Fibroblast of pulmonary artery (primary cell): ENCODE measurements at places on chromosomes 16 and 17.

- DNase-seq, result no peak
These were observed 109.9 kb downstream of the IRX5 start for GRCh38 chr16:55040366-55041086.

DNA sequence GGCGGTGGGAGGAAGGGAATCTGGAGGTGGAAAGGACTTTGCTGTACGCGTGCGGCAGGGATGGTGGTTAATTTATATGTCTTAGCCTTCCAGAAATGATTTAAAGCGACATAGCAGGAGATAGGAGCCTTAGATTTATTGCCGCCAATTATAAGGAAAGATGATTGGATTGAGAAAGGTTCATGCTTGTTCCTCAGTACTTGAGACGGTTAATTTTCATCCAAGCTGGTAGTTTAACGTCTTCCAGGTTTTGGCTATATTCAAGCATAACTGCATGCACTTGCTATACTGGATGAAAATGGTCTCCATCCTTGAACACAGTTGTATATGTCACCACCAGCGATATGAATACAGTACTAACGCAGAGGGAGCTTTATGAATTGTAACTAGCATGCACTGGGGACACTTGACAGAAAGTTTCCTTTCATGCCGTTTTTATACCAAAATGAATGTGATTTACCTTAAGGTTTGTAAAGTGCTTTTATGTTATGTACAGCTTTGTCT lies 610 bp upstream of the PEX12 start:
- DNase-seq, result no peak

GRCh38 chr16:75423723-75424104 lies 9.6 kb downstream of the CFDP1 start:
- DNase-seq, result no peak

- DNase-seq, result no peak
These were observed 44.4 kb upstream of the ARL4D start for GRCh38 chr17:43354371-43354770.

GRCh38 chr16:59385959-59386358 lies 651.8 kb upstream of the GOT2 start:
- DNase-seq, result peak; percentile 43

- DNase-seq, result no peak
These were observed 12.4 kb downstream of the NAT9 start for GRCh38 chr17:74763565-74764387.

GRCh38 chr17:44900894-44901293 lies 1.6 kb upstream of the EFTUD2 start:
- peak; percentile 97 for DNase-seq

- DNase-seq, result peak; percentile 23
These were observed 504 bp upstream of the GOSR1 start for GRCh38 chr17:30476726-30477082.

- DNase-seq, result no peak
These were observed 114.3 kb downstream of the NPIPB5 start for GRCh38 chr16:22624800-22625533.

- DNase-seq, result no peak
These were observed 50.9 kb downstream of the LDHD start for GRCh38 chr16:75065521-75066149.

DNA sequence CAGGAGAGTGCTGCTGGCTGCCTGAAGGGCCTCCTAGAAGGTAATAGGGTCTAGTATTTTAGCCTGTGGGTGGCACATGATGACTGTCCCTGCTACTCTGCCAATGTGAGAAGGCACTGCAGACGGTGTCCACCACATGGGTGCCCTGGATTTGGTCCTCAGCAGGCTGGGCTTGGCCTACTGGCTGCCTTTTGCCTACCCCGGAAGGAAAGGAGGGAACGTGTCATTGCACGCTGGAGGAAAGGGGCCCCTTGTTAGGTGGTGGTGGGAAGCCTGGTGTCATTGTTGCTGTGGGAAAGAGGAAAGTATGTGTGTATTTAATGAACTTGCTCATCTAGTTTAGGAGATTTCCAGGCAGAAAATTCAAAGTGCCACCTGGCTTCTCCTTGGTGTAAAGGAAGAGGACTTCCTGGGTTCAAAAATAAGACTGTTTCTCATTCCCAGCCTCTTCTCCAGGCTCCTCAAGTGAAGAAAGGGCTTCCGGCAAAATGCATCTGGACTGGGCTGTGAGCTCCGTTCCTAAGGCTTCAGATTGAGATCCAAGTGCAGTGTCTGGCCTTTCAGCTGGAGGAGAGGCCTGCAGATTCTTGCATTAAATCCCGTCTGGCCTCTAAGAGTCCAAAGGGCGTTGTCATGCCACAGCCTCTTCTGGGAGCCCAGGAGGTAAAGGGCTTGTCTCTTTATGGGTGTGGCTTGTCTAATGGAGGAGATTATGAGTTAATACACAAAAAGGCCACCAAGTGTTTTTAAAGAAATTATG lies 55.1 kb downstream of the RPTOR start:
- DNase-seq, result peak; percentile 7

DNA sequence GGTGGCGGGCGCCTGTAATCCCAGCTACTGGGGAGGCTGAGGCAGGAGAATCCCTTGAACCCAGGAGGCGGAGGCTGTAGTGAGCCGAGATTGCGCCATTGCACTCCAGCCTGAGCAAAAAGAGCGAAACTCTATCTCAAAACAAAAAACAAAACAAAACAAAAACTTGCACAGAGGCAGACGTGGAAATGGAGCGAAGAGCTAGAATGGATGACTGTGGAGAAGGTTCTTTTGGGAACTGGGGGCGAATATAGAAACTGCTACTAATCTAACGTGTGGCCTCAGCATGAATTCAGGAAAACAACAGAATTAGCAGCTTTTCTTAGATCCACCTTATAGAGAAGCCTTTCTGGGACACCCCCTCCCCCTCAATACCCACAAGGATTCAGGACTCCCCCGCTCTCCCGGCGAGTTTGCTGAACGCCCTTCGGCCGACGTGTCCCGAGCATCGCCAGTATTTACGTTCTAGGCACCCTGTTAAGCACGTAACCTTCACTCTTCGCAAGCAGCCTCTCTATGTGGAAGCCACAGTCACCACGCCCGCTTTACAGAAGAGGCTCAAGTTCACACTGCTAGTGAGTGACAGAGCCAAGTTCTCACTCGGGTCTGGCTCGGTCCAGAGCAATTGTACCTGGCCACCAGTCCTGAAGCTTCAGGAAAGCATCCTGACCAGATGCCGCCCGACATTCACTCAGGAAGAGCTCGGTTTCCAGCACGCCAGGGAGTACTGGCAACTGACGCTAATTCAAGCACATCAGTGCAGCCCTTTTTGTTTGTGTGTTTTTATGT lies 13.3 kb upstream of the ABR start:
- no peak for DNase-seq

DNA sequence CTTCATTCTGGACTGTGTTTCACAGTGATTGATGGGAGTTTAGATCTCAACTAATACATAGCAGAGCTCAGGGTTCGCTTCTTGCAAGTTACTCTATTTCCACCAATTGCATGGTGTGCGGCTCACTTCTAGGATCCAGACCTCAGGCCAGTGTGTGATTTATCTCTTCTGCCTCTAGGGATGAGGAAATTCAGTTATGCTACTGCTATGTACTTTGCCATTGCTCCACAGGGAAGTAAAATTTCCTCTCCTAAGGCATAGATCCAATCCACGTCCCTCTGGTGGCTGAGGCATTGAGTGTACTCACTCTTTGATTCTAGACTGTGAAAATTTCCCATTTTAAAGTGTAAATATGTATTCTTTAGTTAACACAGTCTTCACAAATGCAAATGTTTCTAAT lies 214.1 kb downstream of the HS3ST3B1 start:
- DNase-seq, result no peak

DNA sequence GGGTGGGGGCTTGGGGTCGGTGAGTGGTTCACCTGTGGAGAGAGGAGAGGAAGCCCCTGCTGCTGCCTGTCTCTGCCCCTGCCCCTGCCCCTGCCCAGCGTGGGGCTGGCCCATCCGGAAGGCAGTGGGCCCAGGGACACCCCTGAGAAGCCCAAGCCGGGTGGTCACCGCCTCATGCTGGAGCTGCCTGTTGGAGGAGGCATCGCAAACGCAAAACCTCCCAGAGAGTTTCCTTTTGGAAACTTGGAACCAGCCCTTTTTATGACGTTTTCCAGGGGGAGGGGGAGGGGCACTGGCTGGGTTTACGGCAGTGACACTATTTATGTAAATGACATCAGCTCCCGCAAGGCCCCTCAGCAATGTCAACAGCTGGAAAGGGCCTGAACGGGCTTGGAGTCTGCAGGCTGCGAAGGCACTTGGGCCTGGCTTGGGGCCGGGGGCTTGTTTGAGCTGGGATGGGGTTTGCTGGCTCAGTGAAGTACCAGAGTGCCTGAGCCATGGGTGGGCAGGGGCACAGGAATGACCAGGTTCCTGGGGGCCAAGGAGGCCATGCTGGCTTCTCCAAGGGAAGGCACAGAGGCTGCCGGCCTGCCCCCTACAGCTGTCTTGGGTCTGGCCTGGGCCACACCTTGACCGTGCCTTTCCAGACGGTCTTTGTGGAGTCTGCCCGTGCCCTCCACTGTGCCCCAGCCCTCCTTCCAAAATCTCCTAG lies 219.5 kb downstream of the NTN1 start:
- DNase-seq, result peak; percentile 65

DNA sequence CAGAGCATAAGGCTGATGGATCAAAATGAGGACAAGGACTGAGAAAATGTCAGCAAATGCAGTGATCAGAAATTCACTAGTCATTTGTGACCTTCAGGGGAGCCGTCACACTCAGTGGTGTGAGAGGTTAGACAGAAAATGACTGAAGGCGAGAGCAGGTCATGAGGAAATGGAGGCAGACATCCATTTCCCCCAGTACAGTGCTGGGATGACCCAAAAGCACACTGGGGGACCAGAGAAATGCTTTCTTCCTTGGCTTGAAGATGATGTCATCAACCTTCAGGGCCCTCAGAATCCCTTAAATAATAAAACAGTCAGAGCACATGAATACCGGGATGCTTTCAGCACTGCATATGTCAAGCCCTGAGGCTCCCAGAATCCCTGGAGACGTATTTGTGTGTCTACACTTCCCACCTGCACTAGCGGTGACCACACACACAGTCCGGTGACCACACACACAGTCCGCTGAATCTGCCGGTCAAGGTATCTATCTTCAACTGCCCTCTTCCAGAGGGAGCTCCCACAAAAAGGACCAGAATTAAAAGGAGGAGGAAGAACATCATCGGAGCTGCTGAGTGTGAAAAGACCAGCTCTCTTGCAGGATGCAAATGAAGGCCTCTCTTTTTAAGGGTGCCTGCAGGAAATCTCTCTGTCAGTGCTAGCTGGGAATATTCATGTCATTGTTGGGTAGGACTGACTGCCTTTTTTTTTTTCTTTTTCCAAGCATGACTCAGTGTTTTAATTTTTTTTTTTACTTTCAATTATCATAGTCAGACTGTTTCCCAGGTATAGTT lies 8.2 kb downstream of the UBE2O start:
- DNase-seq, result peak; percentile 36

GRCh38 chr16:12081048-12081404 lies 104.5 kb downstream of the SNX29 start:
- no peak for DNase-seq

GRCh38 chr16:28532940-28533647 lies 5.7 kb downstream of the NUPR1 start:
- DNase-seq, result no peak

GRCh38 chr17:72714357-72714966 lies 378.0 kb downstream of the SLC39A11 start:
- no peak for DNase-seq

- no peak for DNase-seq
These were observed 7.6 kb downstream of the CDH16 start for GRCh38 chr16:66911112-66911511.

DNA sequence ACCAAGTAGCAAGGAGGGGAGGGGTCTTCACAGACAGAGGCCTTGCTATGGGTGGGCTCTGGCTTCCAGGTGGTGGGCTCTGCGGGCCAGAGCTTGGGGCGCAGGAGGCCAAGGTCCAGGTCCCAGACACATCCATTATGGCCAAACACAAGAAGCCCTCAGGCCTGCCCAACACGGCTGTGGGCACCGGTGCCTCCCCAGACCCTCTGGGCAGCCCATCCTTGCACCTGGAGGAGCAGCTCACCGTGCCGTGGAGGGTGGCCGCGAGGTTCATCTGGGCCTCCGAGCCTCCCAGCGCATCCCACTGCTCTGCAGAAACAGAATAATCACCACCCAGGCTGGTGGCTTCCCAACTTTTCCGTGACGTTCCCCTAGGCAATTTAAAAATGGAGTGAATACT lies 55.9 kb downstream of the TBC1D16 start:
- no peak for DNase-seq

GRCh38 chr16:18852647-18853046 lies 51.3 kb upstream of the ARL6IP1 start:
- no peak for DNase-seq

GRCh38 chr16:4572715-4573114 lies 16.6 kb downstream of the C16orf96 start:
- peak; percentile 37 for DNase-seq

GRCh38 chr16:17294856-17295255 lies 175.9 kb downstream of the XYLT1 start:
- DNase-seq, result no peak

DNA sequence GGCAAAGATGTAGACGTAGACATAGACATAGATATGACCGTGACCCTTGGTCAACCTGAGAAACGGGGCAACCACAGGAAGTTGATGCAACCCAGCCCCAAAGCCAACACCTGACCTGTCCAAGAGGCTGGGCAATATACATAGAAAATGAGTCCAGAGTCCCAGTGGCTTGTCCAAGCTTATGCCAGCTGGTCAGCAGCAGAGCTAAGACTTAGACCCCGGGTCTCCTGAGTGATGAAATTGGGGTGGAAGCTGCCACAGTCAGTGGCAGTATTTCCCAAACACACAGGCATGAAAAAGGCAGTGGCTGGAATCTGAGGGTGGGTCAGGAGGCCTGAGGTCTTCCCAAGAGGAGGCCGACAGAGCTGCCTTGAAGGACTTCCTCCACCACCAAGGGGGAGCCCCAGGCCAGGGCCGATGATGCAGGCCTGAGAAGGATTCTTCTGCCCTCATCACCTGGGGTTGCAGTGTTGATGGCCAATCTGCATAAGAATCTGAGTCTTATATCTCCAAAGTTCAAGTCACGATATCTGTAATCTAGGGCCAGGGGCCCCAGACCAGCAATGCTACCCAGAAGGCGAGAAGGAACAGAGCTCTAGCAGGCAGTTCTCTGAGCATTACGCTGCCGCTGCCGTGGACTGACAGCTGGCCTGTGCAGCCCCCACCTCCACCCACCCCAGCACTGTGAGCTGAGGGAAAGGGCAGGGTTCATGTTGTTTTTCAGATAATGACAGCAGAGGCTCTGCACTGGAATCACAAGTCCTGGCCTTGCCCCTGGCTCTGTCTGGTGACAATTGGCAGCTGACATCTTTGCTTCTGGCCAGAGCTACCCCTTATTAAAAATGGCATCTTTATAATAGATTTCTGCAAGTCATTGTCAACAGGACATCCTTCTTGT lies 72.7 kb downstream of the GNAO1 start:
- DNase-seq, result no peak
